Large intestine (tissue), 12 donors: ENCODE measurements at places on chromosomes 5 and 9.

GRCh38 chr5:113162208-113162607 lies 185.6 kb downstream of the DCP2 start:
- no peak for DNase-seq
- H3K4me3 ChIP-seq: no peak overlapping the region
- no peaks in the 10 kb centered on the region for H3K36me3 ChIP-seq
- H3K27ac ChIP-seq: no peak overlapping the region

DNA sequence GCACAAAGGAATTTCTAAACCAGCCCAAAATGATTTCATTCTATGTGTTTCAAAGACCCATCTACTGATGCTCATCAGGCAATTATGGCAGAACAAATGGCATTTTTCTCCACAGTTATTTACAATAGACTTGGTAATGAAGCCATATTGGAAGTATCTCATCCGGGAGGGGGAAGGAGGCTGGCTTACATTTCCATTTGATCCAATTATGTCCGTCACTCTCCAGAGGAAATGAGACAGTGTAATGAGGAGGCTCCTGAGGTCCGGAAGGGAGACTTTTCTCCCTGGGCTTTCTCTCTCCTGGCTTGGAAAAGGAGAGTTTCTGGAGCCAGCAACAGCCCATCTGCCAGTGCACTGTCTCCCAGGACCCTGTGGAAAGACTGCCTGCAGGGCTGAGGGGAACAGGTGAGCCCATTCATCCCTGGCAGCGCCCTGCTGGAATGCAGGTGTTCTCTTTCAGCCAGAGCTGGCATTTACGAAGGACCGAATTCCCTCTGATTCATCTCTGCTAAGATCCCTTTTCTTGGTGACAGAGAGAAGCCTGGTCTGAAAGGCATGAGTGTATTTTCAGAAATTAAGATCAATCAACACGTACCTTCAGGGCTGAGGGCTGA lies 54.9 kb upstream of the SAP30L start:
- H3K36me3 ChIP-seq: no peaks in the 10 kb centered on the region
- H3K27me3 ChIP-seq: no peaks in the 10 kb centered on the region
- H3K27ac ChIP-seq: no peak overlapping the region
- H3K4me3 ChIP-seq: no peak overlapping the region
- no peak for DNase-seq

DNA sequence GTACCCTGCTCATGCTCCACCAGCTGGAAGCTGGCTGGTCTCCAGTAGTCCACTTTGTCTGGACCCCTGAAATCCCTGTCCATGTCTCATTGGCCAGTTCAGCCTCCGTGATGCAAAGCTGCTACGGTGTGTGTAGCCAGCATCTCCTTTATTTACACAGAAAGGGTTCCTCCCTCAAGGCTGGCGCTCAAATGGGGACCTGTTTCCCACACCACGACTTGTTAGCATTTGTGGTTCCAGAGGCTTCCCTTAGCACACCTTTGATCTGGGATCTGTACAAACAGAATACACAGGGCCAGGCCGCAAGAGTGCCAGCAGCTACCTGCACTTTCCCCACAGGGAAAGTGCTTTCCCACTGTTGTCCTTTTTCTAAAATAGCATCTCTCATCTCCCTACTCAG lies 5.7 kb upstream of the SMU1 start:
- no peaks in the 10 kb centered on the region for H3K4me1 ChIP-seq
- H3K27ac ChIP-seq: no peak overlapping the region
- H3K36me3 ChIP-seq: no peaks in the 10 kb centered on the region
- no peaks in the 10 kb centered on the region for H3K27me3 ChIP-seq
- H3K4me3 ChIP-seq: no peak overlapping the region

GRCh38 chr9:114023961-114024360 lies 54.1 kb downstream of the AMBP start:
- H3K27ac ChIP-seq: no peak overlapping the region
- no peak overlapping the region for H3K4me3 ChIP-seq
- H3K27me3 ChIP-seq: no peaks in the 10 kb centered on the region
- H3K4me1 ChIP-seq: no peaks in the 10 kb centered on the region

- no peak for DNase-seq
- no peak overlapping the region for H3K4me3 ChIP-seq
- no peaks in the 10 kb centered on the region for H3K36me3 ChIP-seq
These were observed 480.8 kb upstream of the CCNG1 start for GRCh38 chr5:162956570-162956969.

DNA sequence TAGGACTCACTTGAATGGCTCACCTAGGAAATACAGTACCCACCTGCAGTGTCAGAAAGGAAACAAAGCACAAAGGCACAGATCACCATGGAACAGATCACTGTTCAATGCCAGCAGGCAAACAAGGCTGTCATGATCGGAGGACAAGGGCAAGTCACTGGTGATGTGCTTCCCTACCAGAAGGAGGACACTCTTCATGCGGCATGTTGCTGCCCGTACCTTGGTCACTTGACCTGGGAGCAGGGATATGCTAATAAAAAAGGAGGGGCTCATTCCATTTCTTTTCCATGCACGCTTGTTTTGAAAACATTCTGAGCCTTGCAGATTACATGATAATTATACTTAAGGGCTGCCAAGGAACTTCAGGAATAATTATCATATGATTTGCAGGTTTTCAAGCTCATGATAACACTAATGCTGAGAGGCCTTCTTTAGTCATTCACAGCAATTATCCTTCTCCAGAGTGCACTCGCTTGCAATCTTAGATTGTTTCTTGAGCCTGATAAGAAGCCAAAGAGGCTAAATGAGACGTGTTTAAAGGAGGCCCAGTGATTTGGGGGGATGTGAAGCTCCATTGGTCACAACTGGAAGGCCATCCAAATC lies 36.1 kb upstream of the STARD4 start:
- H3K4me1 ChIP-seq: no peaks in the 10 kb centered on the region
- no peaks in the 10 kb centered on the region for H3K27me3 ChIP-seq
- H3K36me3 ChIP-seq: no peaks in the 10 kb centered on the region
- H3K27ac ChIP-seq: no peak overlapping the region

DNA sequence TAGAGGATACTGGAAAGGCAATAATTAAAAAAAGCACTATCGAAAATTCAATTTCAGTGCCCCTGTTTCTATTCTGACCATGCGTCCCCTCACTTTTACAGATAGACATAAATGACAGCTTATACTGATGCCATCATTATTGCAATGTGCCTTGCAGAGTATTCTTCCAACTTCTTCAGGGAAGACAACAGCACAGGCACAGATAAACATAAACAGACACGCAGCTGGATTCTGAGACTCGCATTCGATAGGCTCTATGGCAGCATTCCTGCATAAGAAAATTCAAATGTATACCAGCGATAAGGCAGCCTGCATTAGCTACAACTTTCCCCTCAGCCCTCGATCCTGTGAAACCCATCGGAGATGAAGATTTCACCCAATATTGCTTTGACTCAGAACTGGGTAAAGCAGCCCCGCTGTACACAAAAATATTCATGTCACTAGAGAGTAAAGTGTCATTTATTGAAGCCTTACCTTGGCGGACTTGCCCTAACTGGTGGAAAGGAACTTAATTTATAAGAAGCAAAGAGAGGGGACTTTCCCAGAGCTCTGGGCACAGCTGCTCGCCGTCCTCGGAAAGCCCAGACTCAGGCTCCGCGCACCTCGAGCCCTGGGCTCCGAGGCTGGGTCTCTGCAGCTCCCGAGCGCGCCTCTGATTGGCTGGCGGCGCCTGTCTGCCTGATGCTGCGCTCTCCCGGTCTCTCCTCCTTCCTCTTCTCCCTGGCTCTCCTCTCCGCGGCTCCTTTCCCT lies at the start of gene CDH18:
TSS of gene CDH18 (minus strand) at position 589 of the 750 bp plus-strand sequence. CDS start 149,214 bp downstream, outside the sequence.
- H3K4me1 ChIP-seq: no peaks in the 10 kb centered on the region
- H3K4me3 ChIP-seq: peak within 1 kb of the TSS; percentile 17
- H3K27ac ChIP-seq: no peak within 1 kb of the TSS
- H3K36me3 ChIP-seq: no peaks in the 10 kb centered on the region
- peak; percentile 5 for DNase-seq
